ENCODE measurements at places on chromosomes 12 and 14.

DNA sequence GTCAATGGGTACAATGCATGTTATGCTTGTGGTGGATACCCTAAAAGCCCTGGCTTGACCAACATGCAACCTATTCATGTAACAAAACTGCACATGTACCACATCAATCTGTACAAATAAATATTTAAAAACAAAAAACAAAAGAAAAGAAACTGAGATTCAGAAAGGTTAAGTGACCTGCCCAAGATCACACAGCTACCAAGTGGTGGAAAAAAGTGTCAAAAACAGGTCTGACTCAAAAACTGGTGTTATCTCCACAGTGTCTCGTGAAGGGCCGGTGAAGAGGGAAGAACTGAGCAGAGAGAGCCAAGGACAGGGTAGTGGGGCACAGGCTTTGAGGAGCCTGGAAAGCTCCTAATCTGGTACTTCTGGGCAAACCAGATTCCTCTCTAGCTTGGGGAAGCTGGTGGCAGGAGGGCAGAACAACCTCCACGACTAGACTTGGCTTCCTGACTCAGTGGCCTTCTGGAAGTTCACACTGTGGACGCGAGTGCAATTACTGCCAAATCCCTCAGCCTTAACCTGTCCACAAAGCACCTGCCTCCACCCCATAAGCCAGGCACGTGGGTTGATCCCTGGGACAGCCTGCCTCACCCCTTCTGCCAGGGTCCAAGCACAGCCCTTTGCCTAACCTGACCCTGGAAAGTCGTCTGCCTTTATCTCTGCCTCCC is 15.6 kb downstream of the ZBTB39 start:
- peak; percentile 91 for DNase-seq

GRCh38 chr14:53792909-53793308 is 163.7 kb downstream of the BMP4 start:
- DNase-seq, result no peak

GRCh38 chr12:83575326-83575725 is 888.6 kb downstream of the TMTC2 start:
- no peak for DNase-seq

DNA sequence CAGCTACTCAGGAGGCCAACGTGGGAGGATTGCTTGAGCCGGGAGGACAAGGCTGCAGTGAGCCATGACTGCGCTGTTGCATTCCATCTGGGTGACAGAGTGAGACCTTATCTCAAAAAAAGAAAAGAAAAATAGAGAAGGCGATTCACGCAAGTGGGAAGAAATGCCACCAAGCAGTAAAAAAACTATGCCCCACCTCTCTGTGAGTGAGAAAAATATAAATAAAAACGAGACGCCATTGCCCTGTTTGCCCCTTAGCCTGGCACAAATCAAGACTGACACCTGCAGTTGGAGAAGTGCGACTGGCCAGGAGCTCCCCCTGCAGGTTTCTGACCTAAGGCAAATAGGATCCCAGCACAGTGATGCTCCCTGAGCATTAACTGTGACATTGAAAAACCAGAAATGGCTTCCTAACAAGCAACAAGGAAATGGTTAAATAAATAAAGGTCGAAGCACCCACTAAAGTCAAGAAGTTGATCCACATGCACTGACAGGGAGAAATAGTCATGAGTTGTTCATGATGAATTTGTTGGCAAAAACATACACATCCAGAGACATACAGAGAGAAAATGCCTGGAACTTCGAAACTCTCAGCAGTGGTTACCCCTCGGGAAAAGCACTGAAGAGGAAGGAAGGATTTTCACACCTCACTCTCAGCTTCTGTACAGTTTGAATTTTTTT is 21.1 kb downstream of the GSC start:
- no peak for DNase-seq

GRCh38 chr14:70999117-70999516 is 91.9 kb downstream of the PCNX1 start:
- DNase-seq, result no peak

GRCh38 chr12:64034901-64035576 is 187.1 kb downstream of the KICS2 start:
- DNase-seq, result no peak

DNA sequence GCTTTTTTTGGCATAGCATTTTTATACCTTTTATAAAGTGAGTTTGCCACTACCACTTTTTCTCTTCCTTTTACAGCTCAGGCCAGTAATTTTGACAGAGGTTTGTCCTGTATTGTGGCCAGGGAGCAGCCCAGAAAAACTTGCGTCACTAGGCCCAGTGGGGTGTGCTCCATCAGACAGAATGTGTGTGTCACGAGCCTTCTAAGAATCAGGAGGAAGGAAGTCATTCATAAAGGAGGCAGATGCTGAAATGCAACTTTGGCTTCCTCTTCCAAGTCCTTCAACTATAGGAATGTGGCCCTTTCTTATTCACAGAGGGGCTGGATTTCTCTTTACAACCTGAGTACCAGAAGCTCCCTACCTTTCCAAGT is 10.1 kb upstream of the RAB35 start:
- DNase-seq, result no peak

- DNase-seq, result no peak
Observed at GRCh38 chr12:7989827-7990491, 42.6 kb upstream of the FOXJ2 start.

- no peak for DNase-seq
Observed at GRCh38 chr14:73269729-73270531, 32.6 kb downstream of the PAPLN start.

DNA sequence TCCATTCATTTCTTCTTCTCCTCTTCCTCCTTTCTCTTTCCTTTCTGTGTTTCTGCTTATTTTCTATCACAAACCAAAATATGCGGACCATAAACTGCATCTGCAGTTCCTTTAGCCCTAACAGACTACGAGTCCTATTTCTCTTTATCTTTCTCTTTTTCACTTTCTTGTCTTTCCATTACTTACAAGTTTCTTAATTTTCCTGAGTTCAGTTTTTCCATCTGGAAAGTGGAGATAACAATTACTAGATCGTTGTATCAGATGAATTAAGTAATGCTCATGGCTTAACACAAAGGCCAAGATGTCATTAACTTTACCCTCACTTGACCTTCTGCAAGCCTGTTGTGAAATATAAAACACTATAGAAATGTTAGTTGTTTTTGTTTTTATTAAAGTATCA is 983 bp upstream of the COPS7A start:
- no peak for DNase-seq

Data from left lobe of liver (tissue), 2 donors.